ENCODE measurements at places on chromosomes 3 and 15. TPM values are rescaled to one million over a fixed set of nuclear protein-coding genes. Genes with fewer than 3 reads are reported as not detected.

The TIMMDC1 gene
- 52.8 TPM for total RNA-seq

The IGDCC3 gene
- total RNA-seq, result not detected

The ARHGEF26 gene
- 6.8 TPM for total RNA-seq

The PLA2G4D gene
- total RNA-seq, result 0.23 TPM

The CFAP92 gene
- 0.40 TPM for total RNA-seq

GRCh38 chr15:30859091-30859874 lies 44.4 kb upstream of the FAN1 start:
- H3K27me3 ChIP-seq, result no peaks in the 10 kb centered on the region
- DNase-seq, result no peak
- no peaks in the 10 kb centered on the region for H3K36me3 ChIP-seq
- H3K27ac ChIP-seq, result no peak overlapping the region
- no peaks in the 10 kb centered on the region for H3K4me1 ChIP-seq

DNA sequence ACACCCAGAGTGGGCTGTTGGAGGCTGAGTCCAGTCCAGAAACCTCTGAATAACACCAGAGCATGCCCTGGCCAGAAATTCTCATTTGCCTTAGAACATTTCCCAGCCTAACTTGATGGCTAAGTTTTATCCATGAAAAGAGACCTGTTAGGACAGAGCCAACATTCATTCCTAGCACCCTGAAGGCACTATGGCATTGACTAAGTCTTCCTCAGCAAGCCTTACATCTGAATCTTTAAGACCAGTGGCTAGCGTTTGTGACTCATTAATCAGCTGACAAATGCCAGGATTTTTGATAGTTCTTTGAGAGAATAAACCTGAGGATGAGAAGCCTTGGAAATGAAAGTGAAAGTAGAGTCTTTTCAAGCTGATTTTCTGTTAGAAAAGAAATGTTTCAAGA lies 1087.1 kb upstream of the ALCAM start:
- no peak overlapping the region for H3K27ac ChIP-seq
- H3K27me3 ChIP-seq, result no peaks in the 10 kb centered on the region
- H3K4me1 ChIP-seq, result no peaks in the 10 kb centered on the region
- no peak overlapping the region for H3K4me3 ChIP-seq

DNA sequence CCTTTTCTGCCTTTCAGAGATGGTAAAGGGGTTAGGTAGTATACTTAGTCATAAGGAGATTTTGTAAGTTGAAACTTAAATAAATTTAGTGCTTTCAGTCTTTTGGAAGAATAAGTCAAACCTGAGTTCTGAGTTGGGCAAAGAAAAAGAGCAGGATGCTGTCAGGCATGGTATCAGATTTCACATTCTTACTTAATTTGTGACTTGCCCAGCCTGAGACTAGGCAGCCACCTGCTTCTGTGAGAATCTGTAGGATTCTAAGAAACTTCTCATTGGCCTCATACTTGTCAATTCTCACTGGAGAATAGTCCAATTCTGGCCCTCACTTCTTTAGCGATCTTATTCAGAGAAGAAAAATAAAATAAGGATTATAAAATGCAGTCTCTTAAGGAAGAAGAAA lies 577.5 kb downstream of the DIPK2A start:
- no peak for DNase-seq
- no peaks in the 10 kb centered on the region for H3K4me1 ChIP-seq
- no peaks in the 10 kb centered on the region for H3K36me3 ChIP-seq
- H3K27me3 ChIP-seq, result no peaks in the 10 kb centered on the region
- H3K4me3 ChIP-seq, result no peak overlapping the region

DNA sequence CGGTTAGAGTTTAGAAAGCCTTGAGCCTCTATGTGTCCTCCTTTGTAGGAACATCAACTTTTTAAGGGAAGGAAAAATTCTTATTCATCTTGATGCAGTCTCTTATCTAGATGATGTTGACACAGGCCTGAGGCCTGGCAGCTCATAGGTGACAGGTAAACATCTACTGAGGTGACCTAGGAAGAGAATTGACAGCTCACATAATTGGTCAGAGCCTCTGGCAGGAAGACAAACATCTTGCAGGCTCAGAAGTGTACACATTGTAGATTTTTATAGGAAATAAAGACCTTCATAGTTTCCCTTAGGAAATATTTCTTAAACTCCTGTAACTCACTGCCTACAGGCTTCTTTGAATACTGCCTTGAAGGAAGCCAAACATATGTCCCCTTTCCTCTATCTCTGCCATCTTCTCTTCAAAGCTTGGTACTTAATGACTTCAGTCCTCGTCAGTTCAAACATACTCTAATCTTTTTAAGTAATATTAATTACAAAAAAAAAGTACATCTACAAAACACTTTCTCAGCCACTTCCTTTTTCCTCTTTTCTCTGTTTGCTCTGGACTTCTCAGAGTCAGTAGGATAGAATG lies 341.3 kb downstream of the TBL1XR1 start:
- no peak for DNase-seq
- H3K27me3 ChIP-seq, result no peaks in the 10 kb centered on the region
- no peaks in the 10 kb centered on the region for H3K4me1 ChIP-seq
- H3K36me3 ChIP-seq, result no peaks in the 10 kb centered on the region
- no peak overlapping the region for H3K4me3 ChIP-seq
- H3K27ac ChIP-seq, result no peak overlapping the region

GRCh38 chr3:57026944-57027343 lies 33.5 kb upstream of the SPATA12 start:
- H3K36me3 ChIP-seq, result no peaks in the 10 kb centered on the region
- no peak overlapping the region for H3K27ac ChIP-seq
- peaks cover 14% of the 10 kb centered on the region for H3K4me1 ChIP-seq
- H3K4me3 ChIP-seq, result no peak overlapping the region
- H3K27me3 ChIP-seq, result no peaks in the 10 kb centered on the region

DNA sequence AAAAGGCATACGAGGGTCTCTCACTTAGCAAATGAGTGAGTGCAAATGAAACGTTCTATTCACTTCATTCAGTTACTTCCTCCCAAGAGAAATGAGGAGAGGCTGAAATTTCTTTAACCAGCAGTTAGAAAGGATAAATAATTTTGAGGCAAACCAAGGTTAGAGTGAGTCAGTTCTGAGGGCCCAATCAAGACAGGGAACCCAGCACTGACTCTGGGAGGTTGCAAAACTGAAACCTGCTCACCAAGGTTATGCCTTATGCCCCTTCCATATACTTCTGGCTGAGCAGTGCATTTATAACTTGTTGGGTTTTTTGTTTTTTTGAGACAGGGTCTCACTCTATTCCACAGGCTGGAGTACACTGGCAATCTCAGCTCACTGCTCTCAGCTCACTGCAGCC lies 4.5 kb upstream of the RPSA start:
- H3K36me3 ChIP-seq, result peaks cover 40% of the 10 kb centered on the region
- no peak overlapping the region for H3K4me3 ChIP-seq
- H3K27ac ChIP-seq, result no peak overlapping the region
- DNase-seq, result no peak
- H3K4me1 ChIP-seq, result no peaks in the 10 kb centered on the region

DNA sequence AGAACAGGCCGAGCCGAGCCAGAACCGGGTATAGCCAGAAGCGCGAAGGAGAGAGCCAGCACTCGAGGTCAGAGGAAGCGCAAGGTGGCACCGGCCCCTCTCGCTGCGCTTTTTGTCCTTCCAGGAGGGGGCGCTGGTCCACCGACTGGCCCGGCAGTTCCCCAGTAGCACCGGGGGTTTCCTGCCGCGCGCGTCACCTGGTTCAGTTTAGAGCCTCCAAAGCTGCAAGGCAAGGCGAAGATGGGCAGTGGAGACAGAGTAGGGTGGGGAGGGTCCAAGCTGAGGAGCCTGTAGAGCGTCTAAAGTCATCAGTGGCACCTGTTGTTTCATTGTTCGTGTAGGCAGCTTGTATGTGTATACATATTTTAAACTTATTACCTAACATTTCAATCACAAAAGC lies 7.6 kb upstream of the NR2E3 start:
- no peak for DNase-seq
- H3K36me3 ChIP-seq, result no peaks in the 10 kb centered on the region
- H3K27me3 ChIP-seq, result no peaks in the 10 kb centered on the region
- peaks cover 15% of the 10 kb centered on the region for H3K4me1 ChIP-seq

DNA sequence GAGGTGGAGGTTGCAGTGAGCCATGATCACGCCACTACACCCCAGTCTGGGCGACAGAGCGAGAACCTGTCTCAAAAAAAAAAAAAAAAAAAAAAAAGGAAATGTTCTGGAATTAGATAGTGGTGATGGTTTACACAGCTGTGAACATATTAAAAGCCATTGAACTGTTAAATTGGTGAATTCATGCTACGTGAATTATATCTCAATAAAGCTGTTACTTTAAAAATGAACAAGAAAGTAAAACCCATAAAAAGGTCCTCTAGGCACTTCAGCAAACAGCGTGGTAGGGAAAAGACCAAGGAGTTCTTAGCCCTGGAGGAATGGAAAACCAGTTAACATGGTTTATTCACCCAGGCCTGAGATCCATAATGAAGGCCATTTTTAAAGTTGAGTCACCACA lies 180.1 kb downstream of the ATG7 start:
- no peak overlapping the region for H3K27ac ChIP-seq
- no peak overlapping the region for H3K4me3 ChIP-seq
- no peaks in the 10 kb centered on the region for H3K27me3 ChIP-seq
- H3K36me3 ChIP-seq, result no peaks in the 10 kb centered on the region
- H3K4me1 ChIP-seq, result no peaks in the 10 kb centered on the region

- no peak for DNase-seq
- no peaks in the 10 kb centered on the region for H3K36me3 ChIP-seq
- peaks cover 8% of the 10 kb centered on the region for H3K4me1 ChIP-seq
- no peak overlapping the region for H3K4me3 ChIP-seq
Observed at GRCh38 chr3:177487635-177488186, 290.4 kb upstream of the TBL1XR1 start.
